ENCODE measurements at places on chromosomes 5 and 9.

DNA sequence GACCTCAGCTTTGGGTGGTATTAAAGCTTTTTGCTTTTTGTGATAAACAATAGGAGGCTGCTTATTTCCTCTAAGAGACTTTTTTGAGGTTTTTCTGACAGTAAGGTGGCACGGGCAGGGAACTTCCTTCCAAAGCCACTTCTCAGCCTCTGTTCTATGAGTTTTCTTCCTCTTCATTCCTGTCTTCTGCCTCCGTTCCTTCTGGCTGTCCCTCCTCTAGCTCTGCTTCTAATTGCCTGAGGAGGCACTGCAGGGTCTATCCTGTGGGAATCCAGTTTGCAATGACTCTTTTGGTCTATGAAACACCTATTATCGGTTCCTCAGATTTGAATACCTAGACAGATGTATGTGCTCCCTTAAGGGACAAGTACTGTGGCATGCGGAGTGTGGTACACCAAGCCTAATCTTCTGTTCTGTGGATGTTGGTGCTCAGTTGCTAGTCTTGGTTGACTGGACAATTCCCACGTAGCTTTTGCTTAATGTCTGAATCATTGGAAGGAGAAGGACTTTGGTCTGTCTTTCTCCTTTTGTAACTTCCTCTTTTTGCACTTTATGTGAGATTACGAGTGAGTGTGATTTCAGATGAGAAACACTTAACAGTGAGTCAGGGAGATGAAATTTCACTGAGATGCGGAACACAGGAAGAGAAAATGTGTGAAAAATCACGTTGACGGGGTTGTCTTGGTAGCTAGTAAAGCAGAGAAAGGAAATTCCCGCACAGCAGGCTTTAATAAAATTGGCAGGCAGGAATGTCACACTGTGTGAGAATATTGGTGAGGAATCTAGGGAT lies 305.2 kb downstream of the EFNA5 start:
- DNase-seq, result no peak

DNA sequence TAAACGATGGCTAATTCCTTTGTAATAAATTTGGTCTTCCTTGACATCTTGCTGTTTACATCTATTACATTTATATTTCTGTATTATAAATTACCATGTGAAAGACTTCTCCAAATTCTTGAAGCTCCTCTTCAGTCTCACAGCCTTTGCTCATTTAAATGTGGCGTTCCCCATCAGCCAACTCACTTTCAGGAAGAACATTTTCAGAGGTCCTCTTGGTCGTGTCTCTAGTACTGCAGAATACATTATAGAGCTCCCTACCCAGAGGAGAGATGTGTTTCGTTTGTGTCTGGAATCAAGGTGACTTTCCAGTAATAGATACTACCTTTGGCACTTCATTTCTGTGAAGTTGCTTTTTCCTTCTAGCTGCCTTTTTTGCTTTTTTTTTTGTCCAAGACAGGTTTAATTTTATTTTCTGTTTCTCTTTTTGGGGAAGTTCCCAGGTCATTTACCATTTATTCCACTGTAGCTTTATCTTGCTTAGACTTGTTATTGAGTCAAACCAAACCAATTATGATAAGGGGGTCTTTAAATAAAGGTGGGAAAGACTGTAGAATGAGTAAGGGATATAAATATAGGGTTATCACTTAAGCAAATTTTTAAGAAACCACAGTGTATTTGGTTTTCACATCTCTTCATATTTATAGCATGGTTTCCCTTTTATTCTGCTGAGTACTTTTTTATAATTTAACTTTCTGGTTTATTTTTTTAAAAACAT lies 12.8 kb downstream of the UBE2B start:
- DNase-seq, result no peak

DNA sequence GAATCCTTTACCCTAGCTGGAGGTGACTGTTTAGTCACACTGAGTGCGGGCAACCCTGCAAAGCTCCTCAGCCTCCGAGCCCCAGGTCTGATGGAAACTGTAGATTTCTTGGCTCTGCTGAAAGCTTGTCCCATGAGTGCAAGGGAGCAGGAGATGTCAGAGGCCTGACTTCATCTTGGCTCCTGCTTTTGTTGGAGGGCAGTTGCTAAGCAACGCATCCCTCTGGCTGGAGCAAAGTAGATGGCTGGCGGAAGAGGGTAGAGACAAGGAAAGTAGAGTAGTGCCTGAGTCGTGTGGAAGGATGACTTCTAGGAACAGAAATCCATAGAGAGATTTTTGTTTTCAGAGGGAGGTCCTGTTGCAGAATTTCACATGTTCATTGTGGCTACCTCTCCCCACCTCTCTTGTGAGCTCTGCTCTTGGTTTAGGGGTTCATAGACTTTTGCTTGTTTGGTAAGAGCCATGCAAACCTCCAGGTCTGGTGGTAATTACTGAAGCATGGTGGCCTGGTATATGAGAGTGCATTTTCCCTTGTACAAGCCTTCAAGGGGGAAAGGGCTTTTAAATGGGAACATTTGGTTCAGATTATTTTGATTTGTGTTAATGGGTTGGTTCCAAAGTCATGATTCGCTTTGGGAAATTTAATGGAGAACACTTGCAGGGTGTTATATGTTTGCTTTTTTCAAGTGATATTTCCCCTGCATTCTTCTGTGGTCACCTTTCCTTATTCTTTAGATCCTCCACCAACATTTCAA lies 71.5 kb downstream of the ARHGAP26 start:
- no peak for DNase-seq

GRCh38 chr5:26310415-26310814 lies 728.0 kb downstream of the CDH9 start:
- DNase-seq, result no peak

GRCh38 chr5:71705421-71705820 lies 13.7 kb upstream of the CARTPT start:
- DNase-seq, result no peak

GRCh38 chr5:37804401-37804800 lies 35.4 kb downstream of the GDNF start:
- no peak for DNase-seq

GRCh38 chr5:146883511-146883910 lies 5.0 kb upstream of the PPP2R2B start:
- DNase-seq, result no peak

DNA sequence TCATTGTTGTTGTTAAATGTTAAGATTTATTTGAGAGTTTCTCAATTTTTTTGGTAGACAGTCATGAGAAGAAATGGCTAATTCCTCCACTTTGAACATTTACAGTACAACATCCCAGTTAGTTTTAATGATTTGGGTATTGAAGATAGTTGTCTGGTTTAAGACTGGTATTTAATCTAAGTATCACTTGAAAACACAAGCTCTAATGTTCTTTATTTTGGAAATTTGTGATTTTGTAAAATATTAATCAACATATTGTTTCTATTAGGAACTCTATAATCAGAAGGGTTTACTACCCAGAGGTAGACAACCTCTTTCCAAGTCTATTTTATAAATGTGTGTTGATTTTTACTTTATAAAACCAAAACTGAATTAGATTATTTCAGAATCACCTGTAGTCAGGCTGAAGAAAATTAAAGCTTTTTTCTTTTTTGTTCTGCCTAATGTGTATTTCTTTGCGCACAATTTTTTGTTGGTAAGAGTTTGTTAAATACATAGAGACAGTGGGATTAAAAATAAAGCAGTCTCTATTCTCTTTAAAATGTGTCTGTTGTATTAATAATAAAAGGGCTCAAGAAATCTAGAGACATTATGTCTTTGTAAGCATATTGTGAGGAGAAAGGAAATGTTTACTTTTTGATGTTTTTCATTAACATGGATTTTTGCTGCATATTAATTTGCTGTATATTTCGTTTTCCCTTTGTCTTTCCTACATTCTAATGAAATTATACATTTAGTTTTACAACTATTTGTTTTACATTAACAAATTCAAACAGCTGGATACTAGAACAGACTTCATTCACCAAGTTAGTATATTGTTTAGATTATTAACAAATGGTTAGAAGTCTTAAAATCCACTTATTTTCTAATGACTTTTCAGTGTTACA lies 3.9 kb upstream of the PURA start:
- no peak for DNase-seq

- DNase-seq, result no peak
These were observed 203.6 kb upstream of the MEF2C start for GRCh38 chr5:89086390-89087086.

- DNase-seq, result no peak
These were observed 265.5 kb upstream of the CD180 start for GRCh38 chr5:67462147-67462546.

GRCh38 chr9:33661176-33661575 lies 134.2 kb upstream of the PRSS3 start:
- DNase-seq, result no peak

GRCh38 chr9:75200892-75201470 lies 112.7 kb downstream of the OSTF1 start:
- no peak for DNase-seq

DNA sequence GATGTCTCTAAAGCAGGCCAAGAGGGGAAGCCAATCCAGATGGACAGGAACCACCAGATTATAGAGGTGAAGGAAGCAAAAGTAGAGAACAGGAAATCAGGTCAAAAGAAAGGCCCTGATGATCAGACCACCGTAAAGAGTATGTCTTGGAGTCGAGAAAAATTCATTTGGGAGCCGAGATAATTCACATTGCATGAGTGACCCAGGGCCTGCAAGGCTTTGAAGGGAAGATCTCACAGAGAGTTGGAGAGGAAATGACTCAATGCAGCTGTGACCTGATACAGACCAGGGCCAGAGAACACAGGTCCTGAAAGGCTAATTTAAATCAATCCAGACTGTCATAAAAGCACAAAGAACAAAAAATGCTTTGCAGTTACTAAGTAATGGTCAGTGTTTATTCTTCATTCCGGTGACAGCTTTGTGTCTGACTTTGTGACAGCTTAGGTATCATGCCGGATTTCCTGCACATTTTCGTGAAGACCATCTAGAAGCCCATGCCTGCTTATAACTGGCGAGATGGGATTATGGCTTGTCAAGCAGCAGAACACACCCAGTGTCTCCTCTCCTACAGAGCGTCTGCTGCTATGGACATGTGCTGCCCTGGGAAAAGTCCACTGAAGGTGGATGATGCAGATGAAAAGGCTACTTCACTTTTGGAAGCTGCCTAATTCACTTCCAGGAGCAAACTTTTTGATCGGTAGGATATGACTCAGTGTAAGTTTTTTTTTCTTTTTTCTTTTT lies 5.8 kb upstream of the ACTBL2 start:
- no peak for DNase-seq

GRCh38 chr9:5438301-5439162 lies 807 bp upstream of the PLGRKT start:
- no peak for DNase-seq

DNA sequence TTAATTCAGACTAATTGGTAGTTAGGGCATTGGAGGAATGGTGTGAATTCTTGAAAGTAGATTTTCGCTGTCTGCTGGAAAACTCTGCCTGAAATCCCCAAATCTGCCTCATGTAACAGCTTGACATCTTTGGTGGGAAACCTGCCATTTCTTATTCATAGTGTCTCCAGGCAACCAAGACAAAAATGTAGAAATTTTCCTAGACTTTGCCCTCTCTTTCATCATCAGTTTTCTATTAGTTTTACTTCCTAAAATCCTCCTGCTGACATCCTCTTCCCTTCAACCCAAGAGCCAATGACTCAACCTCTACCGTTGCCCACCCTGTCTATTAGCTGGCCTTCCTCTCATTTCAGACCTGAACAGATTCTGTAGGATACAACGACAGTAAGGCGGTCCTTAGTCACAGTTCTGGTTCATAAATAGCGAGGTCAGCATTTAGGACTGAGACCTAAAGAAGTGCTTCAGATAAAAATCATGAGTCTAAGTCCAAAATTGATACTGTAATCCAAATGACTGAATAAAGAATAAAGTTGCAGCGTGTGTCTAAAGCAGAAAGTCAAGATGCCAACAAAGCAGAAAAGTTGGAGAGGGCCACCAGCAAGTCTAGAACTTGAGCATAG lies 133.9 kb downstream of the MUSK start:
- DNase-seq, result no peak

GRCh38 chr5:99348597-99348996 lies 419.8 kb upstream of the CHD1 start:
- DNase-seq, result no peak

DNA sequence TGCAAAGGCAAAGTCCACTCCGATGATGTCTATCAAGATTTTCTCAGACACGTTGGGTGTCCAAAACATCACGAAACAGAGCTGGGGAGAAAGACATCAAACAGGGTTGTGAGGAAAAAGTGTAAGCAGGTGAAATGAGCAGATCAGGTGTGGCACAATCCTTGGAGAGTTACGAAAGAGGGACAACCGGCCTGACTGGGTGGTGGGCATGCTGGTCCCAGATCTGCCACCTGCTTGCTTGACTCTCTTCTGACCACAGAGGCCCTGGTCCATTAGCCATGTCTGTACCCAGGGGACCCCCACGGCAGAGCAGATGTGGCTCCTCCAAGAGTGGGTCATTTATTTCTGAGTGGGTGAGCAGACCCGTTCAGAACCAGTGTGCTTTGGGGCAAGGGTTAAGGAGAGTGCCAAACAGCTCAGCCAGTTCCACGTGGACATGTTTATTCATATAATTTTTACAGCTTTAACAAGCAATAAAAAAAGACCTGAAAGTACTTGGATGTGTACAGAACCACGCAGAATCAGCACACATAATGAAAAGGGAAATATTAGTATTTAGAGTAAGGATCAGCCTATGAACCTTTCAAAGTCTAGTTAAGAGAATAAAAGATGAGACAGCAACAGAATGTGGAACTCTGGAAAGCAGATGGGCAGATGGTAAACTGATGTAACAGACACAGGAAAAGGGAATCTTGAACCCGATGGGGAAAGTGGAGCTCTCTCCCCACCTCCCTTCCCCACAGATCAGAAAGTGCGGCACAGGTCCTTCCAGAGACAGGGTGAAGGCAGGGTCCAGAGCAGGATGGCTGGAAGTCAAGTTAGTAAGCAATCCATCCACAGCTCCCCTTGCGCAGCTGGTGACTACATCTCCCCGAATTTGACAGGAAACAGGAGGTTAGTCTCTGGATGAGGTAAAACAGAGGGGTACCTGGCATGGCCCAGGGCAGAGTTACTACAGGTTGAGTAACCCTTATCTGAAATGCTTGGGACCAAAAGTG lies 52.5 kb downstream of the OTULIN start:
- no peak for DNase-seq

DNA sequence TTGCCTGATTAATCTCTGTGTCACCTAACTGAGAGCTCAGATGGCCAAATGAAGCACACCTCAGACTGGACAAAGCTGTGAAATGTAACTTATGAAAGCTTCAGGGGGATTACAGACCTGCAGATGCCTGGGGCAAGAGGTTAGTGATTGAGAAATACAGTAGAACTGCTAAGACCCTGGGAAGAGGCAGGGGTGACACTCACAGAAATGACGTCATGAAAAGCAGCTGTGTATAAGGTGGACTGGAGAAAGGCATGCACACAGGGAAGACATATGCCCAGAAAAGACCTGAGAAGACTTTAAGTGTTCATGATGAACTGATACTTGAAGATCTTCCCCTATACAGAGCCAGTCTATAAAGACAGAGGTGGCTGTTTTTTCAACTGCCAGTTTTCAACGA lies 49.3 kb upstream of the SPTLC1 start:
- no peak for DNase-seq

DNA sequence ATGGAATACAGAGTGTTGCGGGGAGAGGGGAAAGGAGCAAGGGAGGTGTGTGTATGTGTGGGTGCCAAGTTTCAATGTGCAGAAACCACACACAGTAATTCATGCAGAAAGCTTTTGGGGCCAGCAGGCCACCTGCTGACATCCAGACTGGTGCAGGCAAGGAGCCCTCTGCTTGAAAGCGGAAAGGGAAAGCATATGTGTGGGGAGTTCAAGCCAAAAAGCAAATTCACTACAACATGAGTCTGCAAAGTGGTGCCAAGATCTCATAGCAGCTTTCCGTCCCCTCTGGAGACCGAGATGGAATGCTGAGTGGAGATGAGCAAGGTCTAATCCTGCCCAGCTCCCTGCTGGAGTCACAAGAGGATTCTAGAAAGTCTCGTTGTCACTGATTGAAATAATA lies 159.7 kb upstream of the VLDLR start:
- DNase-seq, result no peak
